ENCODE measurements at places on chromosomes 7 and 10.
A peak's percentile ranks its signal among the peaks of the same experiment; 100 is the strongest.

DNA sequence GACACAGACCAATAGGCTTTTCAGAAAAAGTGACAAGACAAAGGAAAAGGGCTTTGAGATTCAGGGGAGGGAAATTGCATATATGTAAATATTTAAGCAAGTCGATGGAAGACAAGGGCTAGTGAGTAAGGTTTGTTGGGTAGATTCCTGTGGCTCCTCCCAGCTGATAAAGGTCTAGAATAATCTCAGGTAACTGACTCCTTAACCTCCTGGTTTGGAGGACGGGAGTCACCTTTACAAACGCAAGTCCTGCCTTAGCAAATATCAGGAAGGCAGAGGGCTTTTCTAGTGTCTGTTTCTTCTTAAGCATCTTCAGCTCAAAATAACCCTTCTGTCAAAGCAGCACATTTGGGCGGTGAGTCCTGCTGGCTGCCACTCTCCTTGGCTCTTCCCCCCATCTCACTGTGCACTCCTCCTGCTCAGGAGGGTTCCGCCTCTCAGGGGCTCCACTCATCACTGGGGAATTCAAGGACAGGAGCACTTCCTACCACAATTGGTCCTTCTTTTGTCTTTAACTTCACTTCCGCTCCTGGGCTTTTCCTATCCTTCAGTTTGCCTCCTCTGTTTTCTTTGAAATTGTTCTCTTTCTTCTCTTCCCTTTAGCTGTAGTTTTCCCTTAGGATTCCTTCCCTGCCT, 496.3 kb upstream of the KLF6 start:
- no peak for DNase-seq

GRCh38 chr7:102875700-102876295, 37.0 kb upstream of the LRRC17 start:
- peak; percentile 83 for DNase-seq

GRCh38 chr10:65325913-65326312, 1599.9 kb upstream of the LRRTM3 start:
- DNase-seq = no peak

GRCh38 chr7:44980393-44981034, 1.7 kb upstream of the MYO1G start:
- no peak for DNase-seq

DNA sequence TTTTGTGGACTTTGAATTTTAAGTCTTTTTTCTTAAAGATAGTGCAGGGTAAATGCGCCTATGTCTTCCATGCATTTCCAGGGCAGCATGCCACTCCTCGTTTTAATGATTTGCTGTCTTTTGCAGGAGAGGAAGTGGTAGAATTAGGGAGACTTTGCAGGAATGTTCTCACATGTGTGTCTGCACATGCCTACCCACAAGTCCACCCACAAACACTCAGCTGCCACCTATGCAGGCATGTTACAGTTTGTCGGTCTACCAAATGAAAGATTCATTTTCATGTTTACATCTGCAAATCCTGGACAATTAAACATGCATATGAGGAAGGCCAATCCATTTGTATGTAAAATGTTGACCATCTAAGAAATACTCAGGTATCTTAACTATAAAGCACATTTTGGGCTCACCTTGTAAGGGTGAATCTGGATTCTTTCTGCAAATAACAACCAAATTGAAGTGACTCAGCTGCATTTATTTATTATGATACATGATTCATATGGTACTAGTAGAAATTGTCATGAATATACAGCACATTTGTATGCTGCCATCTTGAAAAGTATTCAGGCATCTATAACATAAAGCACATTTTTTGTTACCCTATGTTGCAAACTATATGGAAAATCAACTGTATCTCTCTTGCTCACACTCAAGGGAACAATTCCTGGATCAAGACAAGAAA, 4.7 kb upstream of the TEX36 start:
- DNase-seq = no peak

- no peak for DNase-seq
These were observed 4.1 kb downstream of the JCAD start for GRCh38 chr10:30055226-30055662.

DNA sequence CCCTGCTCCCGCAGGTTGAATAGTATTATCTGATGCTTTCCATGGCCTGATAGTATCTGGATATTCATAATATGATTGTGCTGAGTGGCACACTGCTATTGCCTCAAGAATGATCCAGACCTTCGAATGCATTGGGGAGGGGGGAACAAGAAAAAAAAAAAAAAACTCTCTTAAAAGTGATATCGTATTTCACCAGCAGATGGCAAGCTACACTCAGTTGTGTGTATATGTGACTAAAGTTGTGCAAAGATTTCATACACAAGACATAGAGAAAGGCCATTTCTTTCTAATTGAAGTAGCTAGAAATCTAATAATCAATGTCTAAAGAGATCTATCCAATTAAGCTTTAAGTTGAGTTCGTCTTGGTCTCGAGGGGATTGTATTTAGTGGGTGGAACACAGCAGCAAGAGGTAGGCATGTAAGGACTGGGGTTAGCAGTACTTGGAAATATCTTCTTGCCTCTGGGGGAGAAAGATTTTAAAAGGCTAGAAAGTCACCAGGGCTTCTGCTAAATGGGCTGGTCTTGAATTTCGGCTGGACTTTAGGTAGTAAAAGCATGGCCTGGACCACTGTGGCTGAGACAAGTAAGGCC, 15.3 kb downstream of the SFRP4 start:
- no peak for DNase-seq

DNA sequence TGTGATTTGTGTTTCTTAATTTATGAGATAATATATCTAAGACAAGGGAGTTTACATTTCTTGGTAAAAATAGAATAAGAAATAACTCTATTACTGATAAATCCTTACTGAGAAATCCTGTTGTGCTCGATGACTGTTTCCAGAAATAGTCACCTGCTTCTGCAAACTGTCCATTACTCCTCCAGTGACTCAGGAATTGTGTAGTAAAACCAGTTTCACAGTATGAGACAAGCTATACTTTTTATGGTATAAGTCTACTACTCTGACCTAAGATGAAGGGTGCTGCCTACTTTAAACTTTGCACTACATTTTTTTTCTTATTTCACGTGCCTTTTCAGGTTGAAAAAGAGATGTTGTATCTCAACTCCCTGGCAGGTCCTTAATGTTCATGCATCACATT, 6.8 kb upstream of the ANKRD22 start:
- DNase-seq = no peak

DNA sequence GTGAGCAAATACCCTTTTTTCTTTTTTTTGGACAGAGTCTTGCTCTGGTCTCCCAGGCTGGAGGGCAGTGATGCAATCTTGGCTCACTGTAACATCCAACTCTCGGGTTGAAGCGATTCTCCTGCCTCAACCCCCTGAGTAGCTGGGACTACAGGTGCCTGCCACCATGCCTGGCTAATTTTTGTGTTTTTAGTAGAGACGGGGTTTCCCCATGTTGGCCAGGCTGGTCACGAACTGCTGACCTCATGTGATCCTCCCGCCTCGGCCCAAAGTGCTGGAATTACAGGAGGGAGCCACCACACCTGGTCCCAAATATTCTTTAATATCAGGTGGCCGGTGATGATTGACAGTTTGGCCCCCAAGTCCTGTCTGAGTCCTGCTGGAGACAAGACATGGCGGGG, 6.6 kb downstream of the LAT2 start:
- no peak for DNase-seq

- DNase-seq = no peak
These were observed 111.1 kb downstream of the OAT start for GRCh38 chr10:124307591-124307990.

DNA sequence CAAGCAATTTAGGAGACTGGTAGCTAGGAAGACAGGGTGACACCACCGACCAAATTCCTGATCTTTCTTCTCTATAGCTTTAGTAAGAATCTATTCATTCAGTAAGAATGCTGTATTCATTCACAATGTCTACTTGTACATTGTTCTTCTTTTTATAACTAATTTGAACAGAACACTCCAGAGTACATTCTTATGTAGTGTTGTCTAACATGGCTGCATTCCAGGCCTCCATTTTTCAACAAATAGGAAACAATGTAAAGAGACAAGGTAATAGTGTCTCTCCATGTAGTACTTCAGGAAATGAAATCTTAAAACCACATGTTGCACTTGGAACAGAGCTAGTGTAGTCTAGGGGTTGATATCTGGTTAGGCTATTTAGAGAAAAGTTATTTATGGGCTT, 1.8 kb downstream of the VCL start:
- no peak for DNase-seq

DNA sequence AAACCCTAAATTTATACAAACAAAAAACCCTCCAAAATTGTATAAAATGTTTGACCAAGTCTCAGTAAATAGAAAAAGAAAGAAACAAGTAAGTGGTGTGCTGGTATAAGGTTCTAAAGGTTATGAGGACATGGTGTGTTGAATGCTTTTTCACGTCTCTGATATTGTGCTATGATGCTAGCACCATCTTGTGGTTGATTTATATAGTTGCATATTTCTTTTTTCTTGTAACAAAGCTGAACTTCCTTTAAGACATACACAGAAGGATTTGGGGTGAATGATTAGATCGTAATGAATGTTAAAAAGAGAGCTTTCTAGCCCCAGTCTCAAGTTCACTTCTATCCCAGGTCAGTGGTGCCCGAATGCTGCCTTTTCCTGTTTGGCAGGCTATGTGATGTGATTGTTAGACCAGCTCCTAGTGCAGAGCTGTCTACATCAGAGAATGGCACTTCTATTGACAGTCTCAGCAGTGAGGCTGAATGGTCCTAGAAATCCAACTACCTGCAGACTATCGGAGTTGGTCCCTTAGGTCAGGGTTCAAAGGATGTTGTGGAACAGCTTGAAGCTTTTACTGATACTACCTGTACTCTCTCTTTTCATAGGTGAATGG, 25.0 kb downstream of the VTI1A start:
- no peak for DNase-seq

- no peak for DNase-seq
These were observed 31.5 kb downstream of the HIF1AN start for GRCh38 chr10:100567249-100567648.

DNA sequence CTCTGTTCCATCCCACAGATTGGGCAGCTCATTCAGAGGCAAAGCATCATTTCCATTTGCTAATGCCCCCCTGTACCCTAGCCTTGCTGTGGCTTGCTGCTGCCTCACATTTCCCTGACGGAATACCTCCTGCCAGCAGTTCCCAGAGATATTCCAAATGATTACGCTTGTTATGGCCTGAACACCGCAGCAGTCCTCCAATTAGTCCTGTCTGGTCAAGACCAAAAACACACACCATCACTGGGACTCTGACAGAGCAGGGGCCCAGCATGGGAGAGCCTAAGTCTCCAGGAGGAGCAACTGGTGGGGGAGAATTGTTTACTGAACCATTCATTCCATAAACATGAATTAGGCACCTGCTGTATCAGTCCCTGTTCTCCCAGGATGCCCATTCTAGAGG, 6.1 kb downstream of the OGDHL start:
- DNase-seq = no peak

DNA sequence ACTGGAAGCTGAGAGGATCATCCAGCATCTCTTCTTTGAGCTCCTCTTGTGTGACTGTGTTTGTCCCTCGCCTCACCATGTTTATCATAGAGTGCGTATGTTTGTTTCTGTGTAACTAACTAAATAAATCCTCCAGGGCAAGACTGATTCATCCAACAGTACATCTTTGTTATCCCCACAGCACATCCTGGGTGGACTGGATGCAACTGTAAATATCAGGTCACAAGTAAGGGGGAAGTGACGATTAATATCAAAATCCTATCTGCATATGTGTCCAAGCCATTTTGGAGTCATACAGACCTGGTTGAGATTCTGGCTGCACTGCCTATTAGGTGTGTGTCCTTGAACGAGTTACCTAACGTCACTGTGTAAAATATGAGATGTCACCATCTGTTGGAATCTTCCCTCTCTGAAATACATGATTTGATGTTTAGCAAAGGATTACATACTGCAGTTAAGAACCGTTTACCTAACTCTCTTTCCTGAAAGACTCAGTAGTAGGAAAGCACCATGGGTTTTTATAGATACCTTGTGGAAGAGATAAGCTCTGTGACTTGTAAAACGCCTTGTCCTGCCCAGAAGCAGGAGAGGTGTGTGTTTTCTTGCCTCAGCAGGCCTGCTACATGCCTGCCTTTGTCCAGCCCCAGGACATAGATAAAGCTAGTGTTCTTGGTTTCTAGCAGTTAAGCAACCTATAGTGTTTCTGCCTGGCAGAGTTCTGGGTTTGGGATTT, 25.8 kb downstream of the WBP1L start:
- DNase-seq = no peak

DNA sequence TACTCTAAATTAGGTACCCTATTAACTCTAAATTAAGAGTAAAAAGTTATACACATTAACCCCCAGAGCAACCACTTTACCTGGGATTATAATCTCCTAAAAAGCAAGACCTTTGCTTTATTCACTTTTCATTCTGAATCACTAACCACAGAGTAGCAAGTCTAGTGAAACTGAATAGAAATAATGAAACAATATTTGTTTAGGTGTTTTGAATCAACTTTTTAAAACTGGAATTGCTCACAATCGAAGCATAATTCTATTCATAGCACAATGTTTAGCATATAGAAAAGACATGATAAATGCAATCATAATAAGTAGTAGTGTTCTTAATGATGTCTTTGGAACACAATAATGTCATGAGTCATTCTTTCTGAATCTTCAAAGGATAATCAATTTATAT, 37.0 kb upstream of the CASD1 start:
- DNase-seq = no peak

DNA sequence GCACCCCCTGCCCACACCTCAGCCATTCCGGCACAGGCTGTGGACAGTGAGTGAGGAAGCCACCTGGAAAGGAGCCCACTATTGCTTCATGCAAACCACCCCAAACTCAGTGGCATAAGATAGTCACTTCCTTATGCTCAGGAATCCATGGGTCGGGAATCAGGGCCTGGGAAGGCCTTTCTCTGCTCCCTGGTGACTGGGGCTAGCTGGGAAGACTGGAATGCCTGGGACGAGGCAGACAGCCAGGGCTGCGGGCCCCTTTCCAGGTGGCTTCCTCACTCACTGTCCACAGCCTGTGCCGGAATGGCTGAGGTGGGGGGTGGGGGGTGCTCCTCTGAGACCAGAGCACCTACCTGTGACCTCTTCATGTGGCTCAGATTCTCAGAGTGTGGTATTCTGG, 74.1 kb upstream of the GRB10 start:
- DNase-seq = no peak

DNA sequence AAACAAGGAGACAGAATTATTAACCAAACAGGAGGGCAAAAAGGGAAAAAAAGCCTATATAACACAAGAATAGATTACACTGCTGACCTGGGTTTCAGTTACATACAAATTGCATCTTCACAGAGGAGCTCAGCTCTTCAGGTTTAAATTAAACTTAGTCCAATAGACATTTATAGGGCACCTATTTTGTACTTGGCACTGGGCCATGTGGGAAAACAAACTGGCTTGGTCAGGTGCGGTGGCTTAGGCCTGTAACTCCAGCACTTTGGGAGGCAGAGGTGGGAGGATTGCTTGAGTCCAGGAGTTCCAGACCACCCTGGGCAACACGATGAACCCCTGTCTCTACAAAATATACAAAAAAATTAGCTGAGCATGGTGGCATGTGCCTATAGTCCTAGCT, 62.3 kb upstream of the CCDC6 start:
- DNase-seq = no peak

- DNase-seq = no peak
These were observed 30.4 kb upstream of the GPR26 start for GRCh38 chr10:123635745-123636144.

- no peak for DNase-seq
These were observed 149.3 kb downstream of the TCERG1L start for GRCh38 chr10:131162211-131162610.
